NCI-H1092 (cell line): ENCODE measurements at places on chromosomes 5 and 9.

DNA sequence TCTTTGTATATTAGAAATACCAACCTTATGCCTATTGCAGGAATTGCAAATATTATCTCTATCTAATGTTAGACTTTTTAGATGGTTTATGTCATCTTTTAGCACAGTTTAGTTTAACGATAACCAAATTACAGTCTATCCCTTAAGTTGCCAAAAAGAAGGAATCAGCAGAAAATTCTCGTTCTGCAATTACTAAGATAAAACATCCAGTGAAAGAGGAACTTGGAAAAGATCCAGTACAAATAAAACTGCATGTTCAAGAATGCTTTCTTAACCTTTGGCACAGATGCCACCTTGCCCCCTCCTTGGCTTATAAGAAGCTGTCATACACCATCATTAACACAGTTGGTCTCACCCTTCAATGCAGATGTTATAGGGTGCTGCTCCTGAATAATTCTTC, 124.0 kb downstream of the SEMA5A start:
- no peak for DNase-seq

- DNase-seq: no peak
Observed at GRCh38 chr5:107154593-107154992, 516.1 kb downstream of the EFNA5 start.

- DNase-seq: no peak
Observed at GRCh38 chr5:143796753-143797152, 15.2 kb upstream of the HMHB1 start.

- no peak for DNase-seq
Observed at GRCh38 chr9:90904706-90905478, 103.3 kb downstream of the SYK start.

- DNase-seq: no peak
Observed at GRCh38 chr5:16807547-16807864, 128.6 kb downstream of the MYO10 start.

GRCh38 chr5:151800532-151800931, 28.8 kb downstream of the G3BP1 start:
- DNase-seq: no peak

DNA sequence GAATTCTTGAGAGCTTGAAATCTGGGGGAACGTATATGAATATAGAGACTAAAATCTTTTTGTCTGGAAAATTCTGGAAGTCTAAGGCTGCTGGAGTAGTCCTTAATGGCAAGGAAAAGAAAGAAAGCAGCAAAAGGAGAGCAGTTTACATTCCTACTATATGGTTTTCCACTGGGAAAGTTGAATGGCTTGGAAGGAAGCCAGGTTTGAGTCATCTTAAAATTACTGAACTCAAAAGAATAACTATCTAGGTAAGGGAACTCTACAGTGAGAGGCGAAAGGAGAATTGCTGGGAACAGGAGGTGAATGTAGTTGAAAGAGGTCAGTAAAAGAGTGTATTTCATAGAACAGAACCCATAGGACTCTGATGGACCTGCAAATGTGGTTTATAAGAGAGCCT, 258.1 kb upstream of the EDIL3 start:
- no peak for DNase-seq

DNA sequence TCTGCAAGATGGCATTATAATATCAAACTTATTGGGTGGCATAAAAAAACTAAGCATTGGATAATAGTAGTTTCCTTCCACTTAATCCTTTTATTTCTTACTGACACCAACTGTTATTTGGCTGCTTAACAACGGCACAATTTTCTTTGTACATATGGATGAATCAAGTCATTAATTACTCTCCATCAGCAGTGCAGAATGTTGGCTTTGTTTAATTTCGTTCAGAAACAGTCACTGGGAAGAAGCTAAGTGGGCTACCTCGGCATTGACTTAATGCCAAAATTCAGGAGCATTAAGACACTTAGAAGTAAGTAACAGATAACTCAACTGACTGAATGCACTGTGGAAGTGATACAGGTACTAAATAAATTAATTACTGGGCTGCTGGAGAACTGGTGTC, 460.4 kb downstream of the CTNND2 start:
- no peak for DNase-seq

- no peak for DNase-seq
Observed at GRCh38 chr5:32000731-32001130, 173.4 kb downstream of the GOLPH3 start.

- no peak for DNase-seq
Observed at GRCh38 chr5:112221128-112221527, 197.9 kb downstream of the EPB41L4A start.

GRCh38 chr5:1540831-1541701, 17.3 kb upstream of the LPCAT1 start:
- no peak for DNase-seq

DNA sequence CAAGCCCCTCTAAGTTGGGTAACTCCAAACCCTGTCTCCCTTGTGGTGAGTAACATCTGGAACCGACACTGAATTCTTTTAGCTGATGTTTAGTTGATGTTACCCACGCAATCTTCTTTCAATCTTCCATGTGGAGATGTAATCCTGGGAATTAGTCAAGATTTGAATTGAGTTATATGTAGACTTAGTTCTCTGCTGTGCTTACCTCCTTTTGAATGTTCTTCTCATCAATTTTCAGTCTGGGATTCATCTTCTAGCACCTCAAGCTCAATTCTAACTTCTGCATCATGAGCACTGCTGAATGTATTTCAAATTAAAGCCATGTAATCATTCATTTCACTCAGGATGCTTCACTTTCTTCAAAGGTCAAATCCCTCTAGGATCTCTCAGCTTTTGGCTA, 270.6 kb downstream of the FAM170A start:
- DNase-seq: no peak

GRCh38 chr9:84300271-84300670, 40.3 kb downstream of the SLC28A3 start:
- DNase-seq: no peak

- no peak for DNase-seq
Observed at GRCh38 chr5:165296401-165297130, 1791.1 kb downstream of the MAT2B start.

DNA sequence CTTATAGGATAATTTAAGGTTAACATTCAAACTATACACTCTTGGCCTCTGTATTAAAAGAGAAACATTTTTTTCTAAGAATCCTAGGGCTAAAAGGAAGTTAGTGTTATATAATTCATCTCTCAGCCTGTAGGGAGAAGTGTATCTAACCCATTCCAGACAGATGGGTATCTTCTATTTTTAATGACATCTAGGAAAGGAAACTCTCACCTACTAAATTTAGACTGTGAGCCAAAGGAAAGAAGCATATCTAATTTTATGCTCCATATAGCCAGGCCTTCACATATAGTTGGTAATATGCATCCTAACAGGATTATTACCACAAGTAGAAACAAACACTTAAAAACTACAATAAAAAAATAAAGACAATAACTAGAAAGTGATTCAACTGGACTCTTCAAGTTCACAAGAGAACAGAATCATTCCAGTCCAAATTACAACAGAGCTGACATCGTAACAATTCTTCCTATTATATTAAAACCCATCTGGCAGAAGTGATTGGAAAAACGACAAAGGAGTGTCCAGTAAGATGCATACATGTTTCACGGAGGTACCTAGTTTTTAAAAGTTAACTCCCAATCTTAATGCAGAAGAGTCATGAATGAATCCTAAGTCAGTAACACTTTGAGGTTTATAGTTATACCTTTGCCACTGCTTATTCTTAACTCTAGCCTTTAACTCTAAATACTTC, 39.4 kb downstream of the SCAI start:
- no peak for DNase-seq

GRCh38 chr9:15670894-15671293, 118.1 kb downstream of the CCDC171 start:
- no peak for DNase-seq

DNA sequence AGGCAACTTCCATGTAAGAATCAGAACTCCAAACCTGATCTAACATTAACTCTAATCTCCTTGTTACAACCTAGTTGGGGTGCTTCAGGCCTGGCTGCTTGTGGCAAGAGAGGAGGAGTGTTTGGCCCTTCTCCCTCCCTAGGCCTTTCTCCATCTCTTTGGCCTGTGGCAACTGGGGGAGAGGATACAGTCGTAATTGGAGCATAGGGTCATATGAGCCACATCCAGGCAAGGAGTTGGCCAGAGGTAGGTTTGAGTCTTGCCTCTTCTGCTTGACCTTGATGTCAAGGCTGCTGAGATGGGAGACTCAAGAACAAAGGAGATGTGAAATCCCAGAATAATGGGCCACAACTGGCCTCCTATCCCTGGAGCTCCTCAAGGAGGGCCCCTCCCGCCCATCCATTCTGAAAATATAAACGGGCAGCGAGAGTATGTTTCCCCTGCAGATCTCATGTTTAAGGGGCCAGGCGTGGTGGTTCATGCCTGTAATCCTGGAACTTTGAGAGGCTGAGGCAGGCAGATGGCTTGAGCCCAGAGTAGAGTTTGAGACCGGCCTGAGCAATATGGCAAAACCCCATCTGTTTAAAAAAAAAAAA, 59.3 kb upstream of the ANGPTL2 start:
- DNase-seq: no peak

DNA sequence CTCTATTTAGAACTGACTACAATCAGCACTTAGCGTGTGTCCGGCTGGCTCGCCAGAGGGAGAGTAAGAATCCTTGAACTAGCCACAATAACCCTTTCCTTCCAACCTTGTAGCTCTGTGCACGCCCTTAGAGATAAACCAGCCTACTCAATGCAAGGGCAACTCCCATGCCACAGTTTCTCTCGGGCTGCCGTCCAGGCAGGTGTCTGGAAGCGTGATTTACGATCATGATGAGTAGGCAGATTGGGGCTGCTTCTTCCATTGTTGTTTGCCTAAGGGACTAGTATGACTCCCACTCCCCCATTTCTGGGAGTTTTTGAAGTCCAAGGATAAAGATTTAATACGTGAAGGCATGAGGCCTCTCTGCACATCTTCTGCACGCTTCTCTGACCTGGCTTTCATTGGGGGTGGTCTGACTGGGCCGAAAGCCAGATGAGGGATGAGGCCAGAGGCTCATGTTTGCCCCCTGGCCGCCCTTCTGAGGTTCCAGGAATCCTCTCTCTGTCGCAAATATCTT, 134.0 kb upstream of the MYO10 start:
- no peak for DNase-seq
